ENCODE measurements at places on chromosomes 12 and 14.

DNA sequence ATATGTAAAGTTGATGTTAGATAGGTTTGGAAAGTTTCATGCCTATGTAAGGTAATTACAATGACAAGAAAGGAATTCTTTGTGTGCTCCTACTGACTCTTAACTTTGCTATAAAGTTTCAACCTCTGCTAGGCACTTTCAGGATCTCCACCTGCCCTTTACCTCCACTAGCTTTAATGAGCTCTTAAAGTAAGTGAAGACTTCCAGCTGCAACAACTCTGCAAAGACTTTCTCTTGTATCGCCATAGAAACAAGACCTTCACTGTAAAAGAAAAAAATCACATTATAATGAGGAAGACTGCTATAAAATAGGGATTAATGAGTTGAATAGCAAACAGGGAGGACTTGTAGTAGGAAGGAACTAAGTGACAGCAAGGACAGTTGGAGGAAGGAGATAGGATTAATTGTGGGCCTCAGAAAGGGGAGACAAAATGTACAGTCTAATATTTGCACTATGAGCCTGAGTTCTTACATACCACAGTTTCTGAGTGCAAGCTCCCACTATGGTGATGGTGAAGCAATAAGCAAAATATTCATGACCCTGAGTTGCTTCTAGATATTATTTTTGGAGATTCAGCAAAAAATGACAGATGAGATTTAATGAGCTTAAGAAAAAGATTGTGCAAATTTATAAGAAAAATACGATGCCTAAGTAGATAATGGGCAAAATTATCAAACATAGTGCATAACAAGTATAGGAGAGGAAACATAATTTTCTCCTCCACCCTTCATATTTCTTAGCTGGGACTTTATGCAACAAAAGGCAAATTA lies 66.7 kb downstream of the DHRS2 start:
- DNase-seq: no peak

GRCh38 chr14:99593971-99594841 lies 9.8 kb downstream of the CCDC85C start:
- no peak for DNase-seq

DNA sequence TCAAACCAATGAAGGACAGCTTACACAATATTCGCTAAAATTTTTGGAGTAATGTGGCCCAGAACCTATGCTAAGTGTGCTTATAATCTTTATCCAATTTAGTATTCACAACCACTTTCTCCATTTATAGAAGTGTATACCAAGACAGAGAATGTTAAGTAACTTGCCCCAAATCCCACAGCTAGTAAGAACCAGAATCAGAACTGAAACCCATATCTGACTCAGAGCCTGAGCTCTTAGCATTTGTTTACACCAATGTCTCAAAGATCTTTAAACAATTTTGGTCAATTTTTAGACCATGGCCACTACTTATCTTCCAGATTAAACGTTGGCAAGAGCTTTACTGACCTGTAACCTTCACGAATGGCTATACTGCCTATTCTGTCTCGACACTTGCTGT lies 53.0 kb downstream of the PAPLN start:
- DNase-seq: peak; percentile 66

DNA sequence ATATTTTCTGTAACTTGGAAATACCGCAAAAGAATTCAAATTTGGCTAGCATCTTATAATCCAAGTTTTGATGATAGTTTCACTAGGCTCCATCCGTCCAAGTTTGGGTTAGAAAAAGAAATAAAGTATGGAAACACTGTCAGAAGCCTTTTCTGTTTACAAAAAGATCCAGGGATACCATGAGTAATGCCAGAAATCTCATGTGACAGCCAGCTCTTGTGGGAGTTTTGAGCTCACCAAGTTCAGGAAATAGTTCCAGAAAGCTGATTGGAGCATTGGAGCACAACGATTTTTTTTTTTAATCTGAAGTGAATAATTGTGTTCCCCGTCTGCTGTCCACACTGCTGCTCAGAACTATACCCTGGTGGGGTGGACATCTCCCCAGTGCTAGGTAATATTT lies 229.7 kb upstream of the NPAS3 start:
- DNase-seq: no peak

GRCh38 chr12:4059898-4060568 lies 186.8 kb upstream of the PARP11 start:
- DNase-seq: no peak

GRCh38 chr12:101116911-101117310 lies 93.1 kb downstream of the SLC5A8 start:
- no peak for DNase-seq

DNA sequence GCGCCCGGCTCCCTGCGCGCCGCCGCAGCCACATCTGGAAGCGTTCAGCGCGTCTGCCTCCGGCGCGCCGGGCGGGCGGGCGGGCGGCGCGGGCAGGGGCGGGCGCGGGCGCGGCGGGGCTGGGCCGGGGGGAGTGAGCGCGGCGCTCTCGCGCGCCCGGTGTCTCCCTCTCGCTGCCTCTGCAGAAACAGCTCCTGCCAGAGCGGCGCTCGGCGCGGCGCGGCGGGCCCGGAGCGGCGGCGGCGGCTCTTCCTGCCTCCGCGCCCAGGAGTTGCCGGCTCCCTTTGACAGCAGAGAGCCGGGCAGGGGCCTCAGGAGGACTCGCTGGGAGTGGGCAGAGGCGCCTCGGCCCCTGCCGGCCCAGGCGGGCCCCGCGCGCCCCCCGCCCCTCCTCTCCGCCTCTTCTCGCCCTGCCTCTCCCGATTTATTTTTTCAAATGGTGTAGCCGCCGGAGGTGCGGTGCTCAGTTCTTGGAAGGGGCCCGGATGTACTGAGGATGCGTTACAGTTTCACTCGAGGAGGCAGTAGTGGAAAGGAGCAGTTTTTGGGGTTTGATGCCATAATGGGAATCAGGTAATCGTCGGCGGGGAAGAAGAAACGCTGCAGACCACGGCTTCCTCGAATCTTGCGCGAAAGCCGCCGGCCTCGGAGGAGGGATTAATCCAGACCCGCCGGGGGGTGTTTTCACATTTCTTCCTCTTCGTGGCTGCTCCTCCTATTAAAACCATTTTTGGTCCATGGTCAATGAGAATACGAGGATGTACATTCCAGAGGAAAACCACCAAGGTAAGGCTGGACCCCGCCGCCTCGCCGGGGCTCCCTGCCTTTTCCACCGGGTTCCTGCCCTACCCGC lies at the start of gene CACNA1C:
Gene CACNA1C (plus strand): TSS at position 162 of the 853 bp plus-strand sequence. CDS start 576 bp downstream, at position 738.
- DNase-seq: peak; percentile 61

GRCh38 chr12:57539134-57539768 lies 7.7 kb downstream of the DCTN2 start:
- DNase-seq: no peak

DNA sequence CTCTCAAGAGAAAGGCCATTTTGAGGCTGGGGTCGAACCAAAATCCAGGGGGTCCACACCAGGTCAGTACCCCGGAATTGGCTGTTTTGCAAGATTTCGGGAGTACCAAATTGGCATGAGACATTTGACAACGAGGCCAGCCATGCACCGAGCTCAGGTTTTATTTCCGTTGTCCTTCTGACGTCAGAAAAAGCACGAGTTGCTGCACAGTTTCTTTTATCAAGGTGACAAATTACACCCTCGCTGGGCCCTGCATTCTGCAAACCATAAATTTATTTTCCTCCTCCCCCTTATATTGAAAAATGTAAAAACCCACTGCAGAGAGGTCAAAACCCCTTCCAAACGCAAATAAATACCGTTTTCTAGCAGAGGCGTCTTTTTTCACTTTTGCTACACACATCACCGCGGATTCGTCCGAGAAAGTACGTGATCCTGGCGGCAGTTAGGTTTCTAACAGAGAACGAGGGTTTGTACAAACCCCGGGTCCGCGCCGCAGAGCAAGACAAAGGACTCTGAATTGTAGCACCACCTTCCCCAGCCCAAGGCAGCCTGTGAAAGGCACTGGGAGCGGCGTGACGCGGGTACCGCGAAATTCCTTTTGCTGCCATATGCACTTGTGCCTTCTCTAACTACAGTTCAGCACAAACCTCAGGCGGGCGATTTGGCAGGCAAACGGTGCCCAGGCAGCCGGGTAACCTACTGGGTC lies 1.8 kb downstream of the SLC38A1 start:
- DNase-seq: peak; percentile 51

DNA sequence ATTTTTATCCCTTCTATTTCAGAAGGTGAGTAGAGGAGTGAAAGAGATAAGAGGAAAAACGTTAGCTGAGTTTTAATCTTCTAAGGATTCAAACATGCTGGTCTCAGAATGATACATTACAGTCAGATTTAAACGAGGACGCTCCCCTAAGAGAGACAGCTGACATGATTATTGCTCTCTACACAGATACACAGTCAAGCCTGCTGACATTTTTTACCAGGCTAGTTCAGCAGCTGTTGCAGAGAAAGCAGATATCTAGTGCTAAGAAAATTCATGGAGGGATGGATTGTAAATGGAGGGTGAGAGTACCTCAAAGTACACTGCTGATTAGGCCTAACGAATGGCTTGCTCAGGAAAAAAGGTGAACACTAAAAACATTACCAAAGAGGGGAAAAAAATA lies 31.9 kb upstream of the SOS2 start:
- no peak for DNase-seq

DNA sequence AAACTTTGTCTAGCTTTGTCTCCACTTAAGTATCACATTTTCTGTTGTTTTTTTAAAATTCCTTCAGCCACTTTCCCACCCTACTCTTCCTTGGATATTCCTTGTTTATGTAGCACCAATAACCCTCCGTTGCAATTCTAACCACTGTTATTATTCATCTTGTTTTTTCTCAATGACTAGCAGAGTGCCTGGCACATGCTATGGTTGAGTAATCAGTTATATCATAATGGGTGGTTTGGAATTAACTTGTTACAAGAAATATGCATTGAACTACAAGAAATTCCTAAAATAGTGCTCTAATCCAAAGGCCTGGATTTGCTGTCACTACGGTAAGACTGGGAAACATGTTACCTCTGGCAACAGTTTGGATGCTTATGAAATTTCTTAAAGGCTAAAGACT lies 756.6 kb downstream of the NOVA1 start:
- DNase-seq: no peak

DNA sequence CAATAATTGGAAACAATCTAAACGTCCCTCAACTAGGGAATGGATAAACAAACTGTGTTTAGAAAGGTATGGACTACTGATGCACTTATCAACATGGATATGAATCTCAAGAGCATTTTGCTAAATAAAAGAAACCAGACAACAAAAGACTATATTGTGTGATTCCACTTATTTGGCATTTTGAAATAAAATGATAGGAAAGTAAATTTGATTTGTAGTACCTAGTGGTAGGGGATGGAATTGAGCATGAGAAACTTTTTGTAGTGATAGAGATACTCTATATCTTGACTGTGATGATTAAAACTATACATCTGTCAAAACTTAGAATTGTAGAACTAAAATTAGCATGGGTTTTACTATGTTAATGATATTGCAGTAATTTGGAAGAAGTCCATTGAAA lies 87.1 kb downstream of the ARID2 start:
- DNase-seq: no peak

GRCh38 chr12:79121486-79121885 lies 256.9 kb downstream of the SYT1 start:
- peak; percentile 9 for DNase-seq

- DNase-seq: no peak
These were observed 140.0 kb downstream of the KICS2 start for GRCh38 chr12:64082116-64082515.

DNA sequence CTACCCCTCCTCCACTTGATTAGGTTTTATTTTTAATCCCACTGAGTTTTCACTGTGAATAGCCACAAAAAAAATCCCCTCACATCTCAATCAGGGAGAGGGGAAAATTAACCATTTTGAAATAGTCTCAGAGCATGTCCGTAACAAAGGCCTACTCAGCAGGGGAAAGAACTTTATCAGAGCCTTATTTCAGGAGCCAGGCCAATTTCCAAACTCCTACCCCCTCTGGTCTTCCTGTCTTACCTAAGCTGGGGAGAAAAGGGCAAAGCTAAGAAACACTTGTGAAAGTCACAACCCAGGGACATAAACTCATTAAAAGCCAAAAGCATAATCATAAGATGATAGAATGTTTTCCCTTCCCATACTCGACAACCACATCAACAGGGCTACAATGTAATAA lies 260.3 kb upstream of the DIO3 start:
- DNase-seq: no peak

DNA sequence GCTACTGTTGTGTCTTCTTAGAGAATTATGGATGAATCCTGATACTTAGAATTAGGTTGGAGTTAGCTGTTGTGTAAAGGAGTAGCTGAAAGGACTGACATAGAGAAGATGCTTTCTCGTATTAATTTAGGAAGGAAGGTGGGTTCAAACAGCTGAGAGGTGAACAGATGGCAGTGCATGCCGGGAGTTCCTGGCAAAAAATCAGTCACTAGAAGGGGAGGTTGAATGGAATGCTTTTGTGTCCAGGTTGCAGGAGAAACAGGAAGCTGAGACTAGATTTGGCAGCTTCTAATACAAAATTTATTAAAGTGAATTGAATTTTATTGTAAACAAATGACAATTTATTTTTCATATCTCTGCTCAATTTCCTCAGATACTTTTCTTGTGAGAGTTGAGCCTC lies 70.8 kb downstream of the BTG1 start:
- no peak for DNase-seq

- no peak for DNase-seq
These were observed 2.1 kb downstream of the SLC25A47 start for GRCh38 chr14:100325231-100325632.

GRCh38 chr12:23758608-23759007 lies 190.9 kb downstream of the SOX5 start:
- no peak for DNase-seq

DNA sequence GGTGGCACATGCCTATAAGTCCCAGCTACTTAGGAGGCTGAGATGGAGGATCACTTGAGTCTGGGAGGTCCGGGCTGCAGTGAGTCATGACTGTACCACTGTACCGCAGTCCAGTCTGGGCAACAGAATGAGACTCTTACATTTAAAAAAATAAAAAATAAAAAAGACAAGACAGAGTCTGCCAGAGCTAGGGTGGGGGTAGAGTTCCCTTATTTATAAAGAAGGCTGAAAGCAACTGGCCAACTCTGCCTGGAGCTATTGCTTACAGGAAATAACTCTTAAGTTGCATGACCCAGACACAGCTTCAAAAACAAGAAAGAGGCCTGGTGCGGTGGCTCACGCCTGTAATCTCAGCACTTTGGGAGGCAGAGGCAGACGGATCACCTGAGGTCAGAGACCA lies 31.5 kb downstream of the NUMB start:
- DNase-seq: no peak

All from GM13976 (cell line).